ENCODE measurements at places on chromosomes 16 and 17.

- H3K36me3 ChIP-seq: no peaks in the 10 kb centered on the region
- no peak for DNase-seq
- H3K27ac ChIP-seq: no peak overlapping the region
- no peak overlapping the region for H3K4me3 ChIP-seq
- peaks cover 3% of the 10 kb centered on the region for H3K27me3 ChIP-seq
Measured at GRCh38 chr16:85176541-85177447, 64.5 kb upstream of the CIBAR2 start.

- H3K4me3 ChIP-seq: no peak overlapping the region
- H3K27ac ChIP-seq: no peak overlapping the region
- DNase-seq: no peak
- H3K27me3 ChIP-seq: no peaks in the 10 kb centered on the region
- H3K4me1 ChIP-seq: peaks cover 9% of the 10 kb centered on the region
Measured at GRCh38 chr17:46009681-46010596, 10.9 kb downstream of the STH start.

- no peak overlapping the region for H3K27ac ChIP-seq
- no peak for DNase-seq
- H3K4me1 ChIP-seq: no peaks in the 10 kb centered on the region
- peaks cover 18% of the 10 kb centered on the region for H3K27me3 ChIP-seq
- peaks cover 6% of the 10 kb centered on the region for H3K36me3 ChIP-seq
Measured at GRCh38 chr16:19175492-19176262, 7.6 kb downstream of the SYT17 start.

GRCh38 chr16:21600031-21600773 is 825 bp downstream of the METTL9 start:
- H3K36me3 ChIP-seq: peaks cover 8% of the 10 kb centered on the region
- H3K4me1 ChIP-seq: peaks cover 12% of the 10 kb centered on the region
- H3K4me3 ChIP-seq: peak overlapping the region; percentile 98
- H3K27me3 ChIP-seq: no peaks in the 10 kb centered on the region
- peak overlapping the region; percentile 96 for H3K27ac ChIP-seq
- DNase-seq: no peak

DNA sequence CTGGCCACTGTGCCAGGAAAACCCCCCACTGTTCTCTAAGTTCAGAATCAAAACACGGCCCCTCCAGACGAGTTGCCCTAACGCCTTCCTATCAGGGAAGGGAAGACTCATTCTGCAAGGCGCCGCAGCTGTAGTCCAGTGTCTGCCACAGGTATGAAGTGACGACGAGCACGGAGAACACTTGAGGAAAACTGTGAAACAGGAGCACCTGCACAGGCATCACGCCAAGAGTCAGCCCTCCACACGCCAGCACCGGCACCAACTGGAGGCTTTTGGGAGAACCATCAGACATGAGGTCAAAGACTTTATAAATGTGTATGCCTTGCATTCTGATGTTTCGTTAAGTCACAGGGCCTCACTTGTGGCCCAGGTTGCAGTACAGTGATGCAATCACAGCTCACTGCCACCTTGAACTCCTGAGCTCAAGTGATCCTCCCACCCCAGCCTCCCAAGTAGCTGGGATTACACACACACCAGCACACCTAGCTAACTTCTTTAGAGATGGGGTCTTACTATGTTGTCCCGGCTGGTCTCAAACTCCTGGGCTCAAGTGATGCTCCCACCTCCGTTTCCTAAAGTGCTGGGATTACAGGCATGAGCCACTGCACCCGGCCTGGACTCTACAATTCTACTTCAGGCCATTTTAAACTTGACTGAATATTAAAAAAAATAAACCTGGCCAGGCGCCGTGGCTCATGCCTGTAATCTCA is 22.9 kb downstream of the KLHDC4 start:
- H3K4me3 ChIP-seq: no peak overlapping the region
- peaks cover 1% of the 10 kb centered on the region for H3K4me1 ChIP-seq
- H3K27ac ChIP-seq: no peak overlapping the region
- peaks cover 33% of the 10 kb centered on the region for H3K36me3 ChIP-seq
- DNase-seq: no peak
- H3K27me3 ChIP-seq: no peaks in the 10 kb centered on the region

GRCh38 chr16:6573577-6573976 is 759.1 kb upstream of the RBFOX1 start:
- H3K27me3 ChIP-seq: no peaks in the 10 kb centered on the region
- peaks cover 6% of the 10 kb centered on the region for H3K4me1 ChIP-seq
- H3K4me3 ChIP-seq: no peak overlapping the region
- DNase-seq: peak; percentile 49
- H3K36me3 ChIP-seq: no peaks in the 10 kb centered on the region
- H3K27ac ChIP-seq: no peak overlapping the region

- peak; percentile 32 for DNase-seq
- peaks cover 11% of the 10 kb centered on the region for H3K4me1 ChIP-seq
- H3K27me3 ChIP-seq: no peaks in the 10 kb centered on the region
- no peak overlapping the region for H3K4me3 ChIP-seq
- H3K27ac ChIP-seq: peak overlapping the region; percentile 38
- H3K36me3 ChIP-seq: no peaks in the 10 kb centered on the region
Measured at GRCh38 chr17:5526821-5527598, 40.6 kb downstream of the MIS12 start.

GRCh38 chr16:12881182-12881581 is 20.2 kb upstream of the SHISA9 start:
- no peaks in the 10 kb centered on the region for H3K27me3 ChIP-seq
- no peaks in the 10 kb centered on the region for H3K4me1 ChIP-seq
- H3K36me3 ChIP-seq: no peaks in the 10 kb centered on the region
- DNase-seq: no peak

DNA sequence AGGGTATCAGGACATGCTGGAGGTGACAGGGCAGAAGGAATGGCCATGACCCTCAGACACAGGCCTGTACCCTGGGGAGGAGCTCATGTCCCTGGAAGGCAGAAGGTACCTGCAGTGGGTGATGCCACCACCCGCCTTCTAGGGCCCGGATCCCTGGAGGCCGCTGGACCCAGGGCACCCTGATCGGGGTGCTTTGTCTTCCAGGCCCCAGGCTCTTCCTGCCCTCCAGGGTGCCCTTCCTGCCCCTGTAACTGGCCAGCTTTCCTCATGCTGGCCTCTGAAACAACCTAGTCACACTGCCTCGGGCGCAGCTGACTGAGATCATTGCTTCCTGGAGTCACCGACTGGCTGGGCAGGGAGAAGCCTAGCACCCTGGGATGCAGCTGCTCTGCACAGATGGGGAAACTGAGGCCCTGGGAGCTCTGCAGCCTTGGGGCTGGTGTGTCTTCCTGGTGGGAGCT is 5.8 kb downstream of the ADCY7 start:
- no peak overlapping the region for H3K4me3 ChIP-seq
- DNase-seq: no peak
- H3K27me3 ChIP-seq: no peaks in the 10 kb centered on the region
- no peak overlapping the region for H3K27ac ChIP-seq

- no peak for DNase-seq
- H3K27me3 ChIP-seq: peaks cover 7% of the 10 kb centered on the region
- H3K4me3 ChIP-seq: no peak overlapping the region
- no peaks in the 10 kb centered on the region for H3K36me3 ChIP-seq
Measured at GRCh38 chr17:75105126-75106080, 4.4 kb upstream of the ARMC7 start.

DNA sequence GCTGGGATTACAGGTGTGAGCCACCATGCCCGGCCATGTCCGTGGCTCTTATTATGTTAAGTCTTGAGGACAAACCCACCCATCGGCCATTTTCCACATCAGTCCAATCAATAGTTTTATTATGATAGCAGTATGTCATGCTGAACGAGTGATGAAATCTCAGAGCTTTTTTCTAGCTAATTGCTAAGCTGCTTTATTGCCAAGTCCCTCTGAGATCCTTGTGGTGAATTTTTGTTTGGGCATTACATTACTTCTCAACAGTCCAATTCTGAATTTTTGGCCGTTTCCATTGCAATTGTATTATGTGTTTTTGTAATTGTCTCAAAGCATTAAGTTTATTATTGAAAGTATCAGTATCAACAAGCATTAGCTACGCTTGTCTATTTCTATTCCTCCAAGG is 10.9 kb downstream of the RNF112 start:
- no peak overlapping the region for H3K27ac ChIP-seq
- H3K36me3 ChIP-seq: no peaks in the 10 kb centered on the region
- no peaks in the 10 kb centered on the region for H3K27me3 ChIP-seq
- no peaks in the 10 kb centered on the region for H3K4me1 ChIP-seq
- no peak for DNase-seq

DNA sequence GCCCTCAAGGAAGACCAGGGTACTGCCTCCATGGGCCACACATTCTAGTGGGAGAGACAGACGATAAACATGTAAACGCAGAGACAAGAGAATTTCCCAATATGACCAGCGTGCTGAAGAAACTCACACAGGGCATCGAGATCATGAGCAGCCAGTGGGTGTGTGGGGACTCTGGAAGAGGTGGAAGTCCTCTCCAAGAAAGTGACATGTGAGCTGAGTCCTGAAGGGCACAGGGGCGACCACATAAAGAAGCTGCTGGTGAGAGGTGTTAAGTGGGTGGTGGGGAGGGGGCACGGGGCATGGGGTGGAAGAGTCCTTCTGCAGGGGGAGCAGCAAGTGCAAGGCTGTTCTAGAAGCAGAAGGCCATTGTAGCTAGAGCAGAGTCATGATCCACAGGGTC is 21.0 kb upstream of the RAP1GAP2 start:
- H3K4me3 ChIP-seq: no peak overlapping the region
- H3K4me1 ChIP-seq: no peaks in the 10 kb centered on the region
- H3K27me3 ChIP-seq: peaks cover 2% of the 10 kb centered on the region
- H3K27ac ChIP-seq: no peak overlapping the region
- no peak for DNase-seq

GRCh38 chr17:40059729-40060475 is 2.9 kb upstream of the THRA start:
- no peak overlapping the region for H3K27ac ChIP-seq
- DNase-seq: no peak
- H3K4me1 ChIP-seq: peaks cover 21% of the 10 kb centered on the region
- no peak overlapping the region for H3K4me3 ChIP-seq
- H3K27me3 ChIP-seq: no peaks in the 10 kb centered on the region
- H3K36me3 ChIP-seq: no peaks in the 10 kb centered on the region

DNA sequence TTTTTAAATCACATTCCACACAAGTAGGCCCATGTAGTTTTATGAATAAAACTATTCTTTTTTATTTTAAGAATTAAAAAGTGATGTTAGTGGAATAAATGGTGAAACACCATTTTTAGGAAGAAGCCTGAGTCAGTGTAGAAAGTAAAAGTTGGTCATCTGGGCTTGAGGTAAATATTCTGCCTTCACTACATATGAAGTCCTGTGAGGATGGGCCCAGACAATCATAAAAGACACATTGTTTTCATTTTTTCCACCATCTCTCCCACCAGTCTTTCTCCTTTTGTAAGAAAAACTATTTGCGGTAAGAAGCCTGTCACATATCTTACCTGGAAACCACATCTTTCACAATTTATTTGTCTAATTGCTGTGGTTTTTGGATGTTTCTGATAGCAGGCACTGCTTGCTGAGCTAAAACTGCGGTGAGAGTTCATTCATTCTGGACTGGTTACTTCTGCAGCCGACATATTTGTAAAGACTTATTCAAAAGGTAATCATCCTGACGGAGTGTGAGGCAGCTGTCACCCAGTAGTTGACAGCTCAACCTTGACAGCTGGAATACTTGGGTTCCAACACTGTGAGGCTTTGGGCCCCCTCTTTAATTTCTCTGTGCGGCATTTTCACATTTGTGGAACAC is 10.6 kb upstream of the RFFL start:
- H3K36me3 ChIP-seq: no peaks in the 10 kb centered on the region
- no peaks in the 10 kb centered on the region for H3K27me3 ChIP-seq
- no peak for DNase-seq
- H3K27ac ChIP-seq: no peak overlapping the region

GRCh38 chr17:57976594-57976993 is 11.5 kb downstream of the VEZF1 start:
- peaks cover 34% of the 10 kb centered on the region for H3K36me3 ChIP-seq
- H3K4me1 ChIP-seq: no peaks in the 10 kb centered on the region
- DNase-seq: no peak
- H3K27ac ChIP-seq: no peak overlapping the region
- H3K4me3 ChIP-seq: no peak overlapping the region

- peaks cover 39% of the 10 kb centered on the region for H3K36me3 ChIP-seq
- DNase-seq: no peak
Measured at GRCh38 chr16:57137566-57138273, 45.3 kb downstream of the CPNE2 start.

DNA sequence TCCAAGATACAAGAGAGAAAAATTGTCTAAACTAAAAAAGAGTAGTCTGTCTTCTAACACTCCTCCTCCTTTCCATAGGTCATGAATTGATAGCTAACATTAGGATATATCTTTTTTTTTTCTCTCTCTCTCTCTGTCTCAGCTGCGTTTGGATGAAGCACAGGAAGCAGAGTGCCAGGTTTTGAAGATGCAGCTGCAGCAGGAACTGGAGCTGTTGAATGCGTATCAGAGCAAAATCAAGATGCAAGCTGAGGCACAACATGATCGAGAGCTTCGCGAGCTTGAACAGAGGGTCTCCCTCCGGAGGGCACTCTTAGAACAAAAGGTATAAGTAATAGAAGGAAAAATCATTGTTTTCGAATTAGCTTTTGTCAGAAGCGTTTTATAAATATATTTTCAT is 32.9 kb downstream of the ABHD15 start:
- no peak overlapping the region for H3K4me3 ChIP-seq
- H3K27me3 ChIP-seq: no peaks in the 10 kb centered on the region
- H3K36me3 ChIP-seq: peaks cover 17% of the 10 kb centered on the region
- no peaks in the 10 kb centered on the region for H3K4me1 ChIP-seq

DNA sequence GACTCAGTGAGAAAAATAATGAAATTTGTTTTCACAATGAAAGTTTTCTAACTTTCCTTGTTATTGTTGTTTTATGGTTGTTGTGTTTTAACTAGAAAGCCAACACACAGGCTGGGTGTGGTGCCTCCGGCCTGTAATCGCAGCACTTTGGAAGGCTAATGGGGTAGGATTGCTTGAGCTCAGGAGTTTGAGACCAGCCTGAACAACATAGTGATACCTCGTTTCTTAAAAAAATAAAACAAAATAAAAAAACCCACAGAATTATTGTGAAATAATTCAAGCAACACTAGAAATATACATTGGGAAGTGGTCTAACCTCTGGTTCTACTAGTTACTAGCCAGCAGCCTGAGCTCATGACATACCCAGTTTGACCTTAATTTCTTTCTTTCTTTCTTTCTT is 630 bp downstream of the MILR1 start:
- H3K27ac ChIP-seq: no peak overlapping the region
- no peaks in the 10 kb centered on the region for H3K4me1 ChIP-seq
- no peak overlapping the region for H3K4me3 ChIP-seq
- H3K36me3 ChIP-seq: no peaks in the 10 kb centered on the region

DNA sequence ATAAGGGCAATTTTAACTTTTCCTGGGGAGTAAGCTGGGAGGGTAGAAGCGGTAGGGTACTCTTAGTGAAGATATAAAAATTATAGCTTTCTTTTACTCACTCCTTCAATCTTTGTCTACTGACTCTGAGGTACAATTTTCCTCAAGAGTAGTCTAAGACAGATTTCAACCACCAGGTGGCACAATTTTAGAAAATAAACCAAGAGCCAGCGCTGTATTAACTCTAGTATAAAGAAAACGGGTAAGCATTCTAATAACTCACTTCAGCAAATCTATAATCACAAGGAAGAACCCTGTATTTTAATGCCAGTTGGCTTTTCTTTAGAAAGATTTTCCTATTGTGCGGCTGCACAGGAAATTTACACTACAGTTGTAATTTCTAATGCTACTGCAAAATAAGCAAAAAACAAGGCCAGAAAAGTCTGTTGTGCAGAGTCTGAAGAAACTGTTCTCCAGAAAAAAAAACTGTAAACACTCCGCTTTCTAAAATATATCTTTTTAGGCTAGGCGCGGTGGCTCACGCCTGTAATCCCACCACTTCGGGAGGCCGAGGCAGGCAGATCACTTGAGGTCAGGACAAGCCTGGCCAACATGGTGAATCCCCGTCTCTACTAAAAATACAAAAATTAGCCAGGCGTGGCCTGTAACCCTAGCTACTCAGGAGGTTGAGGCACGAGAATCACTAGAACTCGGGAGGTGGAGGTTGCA is 1.9 kb downstream of the CMC2 start:
- H3K4me3 ChIP-seq: peak overlapping the region; percentile 13
- peaks cover 20% of the 10 kb centered on the region for H3K36me3 ChIP-seq
- H3K4me1 ChIP-seq: peaks cover 4% of the 10 kb centered on the region
- peak; percentile 29 for DNase-seq

Data from neuronal stem cell (in vitro differentiated cells).